ENCODE measurements at places on chromosomes 7 and 10. TPM values are rescaled to one million over a fixed set of nuclear protein-coding genes. Genes with fewer than 3 reads are reported as not detected.

- no peak for DNase-seq
Measured at GRCh38 chr7:17985473-17986239, 42.0 kb downstream of the PRPS1L1 start.

GRCh38 chr10:119616882-119617570 lies 20.3 kb upstream of the TIAL1 start:
- no peak for DNase-seq

The ANTXRL gene
- not detected for polyA plus RNA-seq

DNA sequence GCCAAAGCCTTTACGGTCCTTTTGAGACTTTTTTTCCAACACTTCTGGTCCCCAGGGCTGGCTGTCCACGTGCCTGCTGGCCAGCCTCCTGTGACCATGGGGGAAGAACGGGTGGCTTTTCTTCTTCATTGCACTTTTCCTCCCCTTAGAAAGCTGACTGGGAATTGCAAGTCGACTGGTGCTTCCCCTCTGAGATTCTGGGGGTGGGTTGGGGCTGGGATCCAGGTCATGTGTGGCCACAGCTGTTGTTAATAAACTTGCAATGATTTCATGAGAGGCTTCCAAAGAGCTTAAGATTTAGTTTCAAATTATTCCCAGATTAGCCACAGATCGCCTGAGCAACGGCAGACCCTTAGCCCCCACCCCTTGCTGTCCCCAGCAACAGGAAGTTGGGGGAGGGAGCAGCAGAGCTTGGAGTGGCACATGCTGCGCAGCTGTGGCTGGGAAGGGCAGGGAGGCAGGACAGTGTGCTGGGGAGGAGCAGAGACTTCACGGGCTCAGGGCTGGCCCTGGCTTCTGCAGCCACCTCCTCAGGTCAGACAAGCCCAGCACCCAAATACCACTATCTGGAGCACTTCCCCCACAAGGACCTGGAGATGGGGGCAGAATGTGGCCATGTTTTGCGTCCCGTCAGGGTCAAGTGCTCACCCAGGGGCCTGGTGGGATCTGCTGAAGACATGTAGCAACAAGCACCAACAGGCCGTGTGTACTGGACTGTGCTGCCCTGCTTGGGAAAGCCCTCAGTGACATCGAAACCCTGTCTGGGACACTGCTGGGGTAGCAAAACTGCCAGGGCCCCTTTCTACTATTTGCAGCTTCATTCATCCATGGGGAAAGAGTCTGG lies 147.1 kb downstream of the RNF216 start:
- DNase-seq, result no peak

The BMPR1A gene
- polyA plus RNA-seq, result 4.4 TPM

GRCh38 chr10:101000915-101001658 lies 1.5 kb downstream of the LZTS2 start:
- DNase-seq, result no peak

GRCh38 chr7:139168479-139168878 lies 59.0 kb upstream of the ZC3HAV1 start:
- no peak for DNase-seq

GRCh38 chr7:132403465-132404110 lies 172.7 kb downstream of the PLXNA4 start:
- DNase-seq, result no peak

The COBL gene
- 0.66 TPM for polyA plus RNA-seq

DNA sequence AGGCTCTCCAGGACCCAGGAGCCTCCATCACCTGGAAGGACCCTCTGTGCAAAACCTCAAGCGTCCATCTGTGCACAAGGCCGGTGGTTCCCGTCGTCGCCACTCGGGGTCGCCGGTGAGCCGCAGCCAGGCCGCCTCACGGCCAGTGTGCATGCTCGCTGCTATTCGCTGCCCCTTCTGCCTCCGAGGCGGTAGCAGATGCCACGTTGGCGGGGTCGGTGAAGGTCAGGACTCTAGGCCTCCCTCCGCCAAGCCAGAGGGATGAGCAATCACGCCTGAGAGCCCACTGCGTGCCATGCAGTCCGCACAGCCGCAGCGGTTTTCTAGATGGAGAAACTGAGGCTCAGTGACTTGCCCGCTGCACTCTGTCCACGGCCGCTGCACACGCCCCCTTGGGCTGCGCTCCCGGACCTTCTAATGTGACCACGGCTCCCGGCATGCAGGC lies 5.7 kb downstream of the UPK3B start:
- no peak for DNase-seq

The ENO4 gene
- 0.12 TPM for polyA plus RNA-seq

DNA sequence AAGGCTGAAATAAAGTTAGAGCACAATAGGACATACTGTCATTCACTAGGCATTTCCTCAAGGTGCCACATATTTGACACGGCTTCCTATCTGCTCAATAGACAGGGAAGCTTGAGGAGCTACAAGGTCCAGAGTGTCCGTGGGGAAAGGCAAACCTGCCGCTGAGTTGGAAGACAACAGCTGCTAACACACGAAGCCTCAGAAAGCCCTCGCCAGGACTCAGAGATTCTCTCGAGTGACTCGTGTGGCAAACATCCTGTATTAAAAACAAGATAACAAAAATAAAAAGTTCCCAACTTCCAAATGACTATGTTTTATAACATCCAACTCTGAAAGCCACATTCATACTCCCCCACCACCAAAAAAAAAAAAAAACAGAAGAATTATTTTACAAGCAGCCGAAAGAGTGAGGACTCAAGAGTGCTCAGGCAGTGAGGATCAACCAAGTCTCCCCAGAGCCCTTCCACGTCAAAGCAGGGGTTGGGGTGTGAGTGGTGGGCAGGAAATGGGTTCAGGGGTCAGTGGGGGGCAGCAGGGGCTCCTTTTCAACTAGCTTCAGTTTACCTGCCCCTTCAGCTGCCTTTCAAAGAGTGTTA lies 67.6 kb downstream of the STK17A start:
- DNase-seq, result no peak

GRCh38 chr7:129281163-129281562 lies 56.3 kb downstream of the AHCYL2 start:
- no peak for DNase-seq

DNA sequence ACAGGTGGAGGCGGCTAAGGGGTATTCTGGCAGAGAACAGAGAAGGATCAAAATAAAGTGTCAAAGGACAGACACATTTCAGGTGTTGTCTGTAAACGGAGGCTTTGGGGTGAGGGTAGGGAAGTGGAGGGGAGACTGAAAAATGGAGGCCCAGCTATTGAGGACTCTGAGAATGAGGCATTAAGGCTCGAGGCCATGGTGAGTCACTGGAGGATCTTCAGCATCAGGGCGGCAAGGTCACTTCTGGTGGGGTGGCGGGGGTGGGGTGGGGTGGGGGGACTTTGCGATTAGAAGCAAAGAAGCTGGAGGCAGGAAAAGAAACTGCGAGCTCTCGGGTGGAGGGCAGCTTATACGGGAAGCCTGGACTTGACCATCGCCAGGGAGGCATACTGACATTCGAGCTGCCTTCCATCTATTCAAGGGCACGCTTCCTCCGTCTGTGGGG lies 58.4 kb upstream of the PCGF5 start:
- DNase-seq, result no peak

DNA sequence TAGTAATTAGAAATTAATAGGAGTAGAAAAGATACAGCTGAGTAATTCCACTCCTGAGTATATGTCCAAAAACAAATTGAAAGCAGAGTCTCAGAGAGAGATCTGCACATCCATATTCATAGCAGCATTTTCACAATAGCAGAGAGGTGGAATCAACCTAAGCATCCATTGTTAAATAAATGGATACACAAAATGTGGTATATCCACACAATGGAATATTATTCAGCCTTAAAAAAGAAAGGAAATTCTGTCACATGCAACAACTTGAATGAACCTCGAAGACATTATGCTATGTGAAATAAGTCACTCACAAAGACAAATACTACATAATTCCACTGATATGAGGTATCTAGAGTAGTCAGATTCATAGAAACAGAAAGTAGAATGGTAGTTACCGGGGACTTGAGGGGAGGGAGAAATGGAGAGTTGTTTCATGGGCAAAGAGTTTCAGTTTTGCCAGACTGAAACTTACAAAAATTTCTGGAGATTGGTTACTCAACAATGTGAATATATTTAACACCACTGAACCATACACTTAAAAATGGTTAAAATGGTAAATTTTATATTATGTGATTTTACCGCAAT lies 18.4 kb downstream of the VTI1A start:
- no peak for DNase-seq

DNA sequence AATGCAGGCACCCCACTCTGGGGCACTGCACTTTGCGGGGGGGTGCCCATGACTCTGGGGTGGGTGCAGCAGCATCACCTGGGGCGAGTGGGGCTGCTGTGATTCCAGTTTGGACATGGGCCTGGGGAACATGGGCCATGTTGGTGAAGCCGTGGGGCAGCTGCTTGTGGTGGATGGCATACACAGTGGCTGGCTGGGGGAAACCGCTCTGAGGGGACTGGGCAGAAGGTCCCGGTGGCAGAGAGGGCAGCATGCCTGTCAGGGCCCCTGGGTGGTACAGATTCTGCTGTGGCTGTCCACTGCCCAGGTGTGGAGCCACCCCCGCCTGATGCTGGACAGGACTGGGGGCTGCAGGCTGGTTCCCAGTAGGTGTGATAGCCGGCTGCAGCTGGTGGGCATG lies 57.2 kb downstream of the LRRC72 start:
- no peak for DNase-seq

- peak; percentile 28 for DNase-seq
Measured at GRCh38 chr7:90271753-90272152, 26.8 kb downstream of the CFAP69 start.

DNA sequence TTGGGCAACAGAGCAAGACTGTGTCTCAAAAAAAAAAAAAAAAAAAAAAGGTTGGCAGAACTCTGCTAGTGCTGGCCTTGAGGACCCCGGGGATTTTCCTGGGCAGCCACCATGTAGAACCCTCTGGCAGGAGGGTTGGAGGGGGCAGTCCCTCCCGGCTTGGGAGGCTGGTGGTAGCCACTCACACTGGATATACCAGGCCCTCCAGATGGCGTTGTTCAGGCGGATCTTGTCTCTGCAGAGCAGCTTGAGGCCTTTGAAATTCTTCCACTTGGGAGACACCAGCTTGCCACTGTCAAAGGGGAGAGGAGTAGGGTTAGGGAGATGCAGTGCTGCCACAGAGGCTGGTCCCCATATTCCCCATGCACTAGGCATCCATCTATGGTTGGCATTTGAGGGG lies 8.4 kb downstream of the MLXIPL start:
- no peak for DNase-seq

GRCh38 chr10:93723153-93723552 lies 20.8 kb upstream of the FRA10AC1 start:
- no peak for DNase-seq

The ZNF239 gene
- 1.4 TPM for polyA plus RNA-seq

The AKR1C8 gene
- polyA plus RNA-seq, result not detected
